Activated CD4-positive, alpha-beta T cell treated with anti-CD3 and anti-CD28 coated beads for 4 hours (primary cell): ENCODE measurements at places on chromosomes 5 and 9.

- no peak for DNase-seq
These were observed 62.1 kb downstream of the C9orf50 start for GRCh38 chr9:129558551-129559505.

GRCh38 chr5:173969167-173970049 lies 19.6 kb upstream of the C5orf47 start:
- no peak for DNase-seq

DNA sequence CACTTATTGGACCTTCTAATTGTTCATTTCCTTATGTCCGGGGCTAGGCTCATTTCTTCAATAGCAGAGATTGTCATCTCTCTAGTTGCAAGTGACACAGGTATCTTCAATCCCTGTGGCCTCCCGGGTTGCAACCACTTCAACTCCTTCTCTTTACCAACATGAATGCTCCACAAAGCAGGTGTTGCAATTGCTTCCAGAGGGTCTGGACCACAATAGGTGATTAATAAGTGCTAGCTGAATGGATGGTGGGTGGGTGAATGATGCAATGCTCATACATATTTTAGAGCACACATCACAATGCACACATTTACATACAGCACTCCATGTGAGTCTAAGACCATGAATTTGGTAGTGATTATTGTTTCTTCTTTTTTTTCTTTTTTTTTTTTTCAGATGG lies 2.6 kb downstream of the CEMIP2 start:
- DNase-seq, result peak; percentile 23

GRCh38 chr9:113155911-113156588 lies 5.2 kb downstream of the SLC31A2 start:
- peak; percentile 25 for DNase-seq

GRCh38 chr5:139961435-139962157 lies 81.5 kb downstream of the NRG2 start:
- no peak for DNase-seq

DNA sequence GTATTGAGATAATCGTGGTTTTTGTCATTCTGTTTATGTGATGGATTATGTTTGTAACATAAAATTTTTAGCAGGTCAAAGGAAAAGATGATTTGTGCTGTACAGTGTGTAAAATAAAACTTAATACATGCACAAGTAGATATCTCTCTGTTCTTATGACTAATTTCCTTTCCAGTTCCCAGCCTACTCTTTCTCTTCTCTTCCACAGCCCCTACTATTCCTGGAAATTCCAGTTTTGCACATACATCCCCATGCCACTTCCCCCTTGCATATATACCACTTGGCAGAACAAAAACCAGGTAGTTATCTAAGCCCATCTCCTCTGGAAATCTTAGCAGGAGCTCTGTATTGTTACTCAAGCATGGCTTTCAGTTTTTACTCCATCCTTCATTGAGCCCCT lies 20.2 kb downstream of the TEK start:
- DNase-seq, result no peak

DNA sequence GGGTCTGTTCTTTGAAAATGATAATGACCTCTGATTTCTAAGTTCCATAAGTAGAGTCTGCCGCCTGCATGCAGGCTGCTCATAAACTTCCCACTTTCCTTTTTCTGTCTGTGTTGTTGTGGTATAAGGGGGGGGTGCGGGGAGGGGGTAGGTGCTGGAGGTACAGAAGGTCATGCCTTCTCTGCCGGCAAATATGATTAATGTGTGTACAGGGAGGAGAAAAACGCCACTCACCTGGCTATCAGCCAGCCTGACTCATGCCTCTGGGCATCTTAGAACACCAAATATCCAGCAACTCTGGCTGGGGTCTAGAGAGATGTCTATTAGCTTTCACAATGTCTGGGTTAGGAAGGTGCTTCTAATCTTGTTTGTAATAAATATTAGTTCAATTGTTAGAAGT lies 128.3 kb downstream of the EFNA5 start:
- no peak for DNase-seq

- no peak for DNase-seq
These were observed 198.6 kb downstream of the TLE1 start for GRCh38 chr9:81490605-81491331.

- no peak for DNase-seq
These were observed 98.6 kb downstream of the GNAQ start for GRCh38 chr9:77933019-77933418.

DNA sequence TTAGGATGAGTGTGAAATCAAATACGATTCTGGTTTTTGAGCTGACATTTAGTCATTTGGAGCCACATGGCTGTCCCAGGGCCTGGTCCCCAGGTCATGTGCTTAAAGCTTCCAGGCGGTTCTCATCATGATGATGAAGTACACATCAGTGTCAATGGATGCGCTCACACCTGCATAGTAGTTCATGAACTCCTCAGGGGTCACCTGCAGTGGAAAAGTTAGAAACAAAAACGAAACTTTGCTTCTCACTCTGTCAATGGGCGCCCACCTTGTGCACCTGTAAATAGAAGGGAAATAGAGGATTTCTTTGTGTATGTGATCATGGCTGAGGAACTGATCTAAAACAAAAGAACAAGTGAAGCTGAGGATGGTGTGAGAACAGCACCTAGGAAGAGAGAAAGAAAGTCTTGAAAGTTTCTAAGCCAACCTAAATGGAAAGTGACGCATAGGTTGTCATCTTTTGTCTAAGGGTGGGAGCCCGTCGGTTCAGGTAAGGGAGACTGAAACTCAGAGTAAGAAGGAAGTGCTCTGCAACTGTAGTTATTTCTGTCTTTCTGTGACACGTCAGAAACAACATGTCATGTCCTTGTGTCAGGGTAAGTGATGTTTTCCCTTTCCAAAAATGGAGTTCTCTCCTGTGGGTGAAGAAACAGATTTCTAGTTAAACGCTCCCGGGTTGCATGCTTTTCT lies 33.8 kb downstream of the CAPSL start:
- DNase-seq, result no peak

DNA sequence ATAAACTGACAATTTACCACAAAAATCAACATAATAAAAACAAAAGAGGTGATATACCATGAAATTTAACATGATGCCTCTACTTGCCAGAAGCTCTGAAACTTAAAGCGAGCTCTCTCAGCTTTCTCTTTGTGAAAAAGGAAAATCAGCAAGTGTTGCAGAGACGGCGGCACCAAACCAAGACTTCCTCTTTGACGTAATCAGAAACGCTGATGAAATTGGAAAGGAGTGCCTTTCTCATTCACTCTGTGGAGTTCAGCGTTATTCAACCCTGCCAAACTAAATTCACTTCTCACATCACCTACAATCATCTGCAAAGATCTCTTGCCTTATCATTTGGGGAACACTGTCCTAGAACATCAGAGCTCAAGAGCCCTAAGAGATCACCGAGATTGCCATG lies 32.2 kb downstream of the ANXA6 start:
- DNase-seq, result no peak

DNA sequence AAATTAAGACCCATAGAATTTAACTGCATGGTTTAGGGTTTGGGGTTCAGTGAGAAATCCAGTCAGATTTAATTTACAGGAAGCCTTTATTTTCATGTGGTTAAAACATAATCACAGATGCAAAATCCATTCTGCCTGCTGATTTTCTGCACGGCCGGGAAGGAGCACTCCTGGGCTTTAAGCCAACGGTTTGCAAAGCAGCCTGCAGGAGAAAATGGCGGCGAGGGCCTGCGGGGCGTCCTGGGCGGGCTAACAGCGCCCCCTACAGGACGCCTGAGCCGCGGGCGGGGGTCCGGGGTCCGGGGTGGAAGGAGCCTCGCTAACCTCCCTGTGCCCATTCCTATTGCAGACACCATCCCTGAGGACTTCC lies 47.6 kb downstream of the THBS4 start:
- peak; percentile 45 for DNase-seq

DNA sequence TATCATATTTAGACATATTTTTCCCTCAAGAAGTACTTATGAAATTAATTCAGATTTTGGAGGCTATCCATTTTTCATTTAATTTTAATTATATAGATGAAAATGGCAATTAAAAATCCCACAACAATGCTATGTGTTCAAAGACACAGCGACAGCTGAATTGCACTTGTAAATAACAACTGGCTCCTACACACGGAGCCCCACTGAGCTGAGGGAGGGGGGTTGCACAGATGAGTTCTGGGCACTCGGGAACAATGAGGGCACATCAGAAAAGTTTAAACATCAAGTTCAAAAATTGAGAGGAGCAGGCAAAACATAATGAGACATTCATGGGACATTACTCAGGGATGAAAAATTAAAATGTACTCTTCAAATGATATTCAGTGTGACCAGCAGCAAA lies 104.9 kb downstream of the MARCHF3 start:
- no peak for DNase-seq

DNA sequence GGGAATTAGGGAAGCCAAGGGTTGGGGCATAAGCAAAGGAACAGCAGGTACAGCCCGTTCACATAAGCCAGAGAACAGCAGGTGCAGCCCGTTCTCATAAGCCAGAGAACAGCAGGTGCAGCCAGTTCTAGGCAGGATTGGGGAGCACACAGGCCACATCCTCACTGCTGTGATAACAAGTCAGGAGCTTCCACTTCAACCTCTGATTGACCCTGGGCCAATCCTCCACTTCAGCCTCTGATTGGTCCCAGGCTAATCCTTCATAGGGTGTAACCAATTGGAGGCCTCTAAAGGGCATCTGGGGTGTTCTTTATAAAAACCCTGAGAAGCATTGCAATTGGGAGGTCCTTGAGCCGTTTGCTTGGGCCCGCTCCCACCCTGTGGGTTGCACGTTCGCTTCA lies 27.5 kb downstream of the CEL start:
- no peak for DNase-seq

DNA sequence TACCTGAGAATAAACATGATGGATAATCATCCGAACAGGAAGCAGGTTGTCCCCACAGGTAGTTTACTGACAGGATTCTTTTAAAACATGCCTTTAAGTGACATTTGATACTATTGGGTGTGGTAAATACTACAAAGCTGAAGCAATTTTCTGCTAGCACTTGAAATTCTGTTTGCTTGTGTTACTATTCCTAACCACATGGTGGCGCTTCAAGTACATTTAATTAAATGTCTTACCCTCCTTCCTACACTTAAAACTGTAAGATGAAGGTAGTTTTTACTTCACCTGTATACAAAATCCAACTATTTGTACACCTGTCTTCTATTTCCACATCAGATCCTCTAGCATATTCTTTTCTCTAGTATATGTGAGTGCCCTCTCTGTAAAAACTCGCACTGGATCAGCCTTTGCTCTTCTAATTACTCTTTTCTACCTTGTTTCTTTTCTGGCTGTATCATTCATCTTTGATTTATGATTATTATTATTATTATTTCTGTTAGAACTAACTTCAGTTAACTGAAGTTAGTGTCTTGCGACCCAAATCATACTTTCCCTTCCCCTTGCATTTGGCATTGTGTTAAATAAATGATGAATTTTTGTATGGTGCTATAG lies 18.4 kb downstream of the SLC25A46 start:
- DNase-seq, result no peak

GRCh38 chr9:131119600-131119999 lies 5.8 kb upstream of the NUP214 start:
- no peak for DNase-seq

DNA sequence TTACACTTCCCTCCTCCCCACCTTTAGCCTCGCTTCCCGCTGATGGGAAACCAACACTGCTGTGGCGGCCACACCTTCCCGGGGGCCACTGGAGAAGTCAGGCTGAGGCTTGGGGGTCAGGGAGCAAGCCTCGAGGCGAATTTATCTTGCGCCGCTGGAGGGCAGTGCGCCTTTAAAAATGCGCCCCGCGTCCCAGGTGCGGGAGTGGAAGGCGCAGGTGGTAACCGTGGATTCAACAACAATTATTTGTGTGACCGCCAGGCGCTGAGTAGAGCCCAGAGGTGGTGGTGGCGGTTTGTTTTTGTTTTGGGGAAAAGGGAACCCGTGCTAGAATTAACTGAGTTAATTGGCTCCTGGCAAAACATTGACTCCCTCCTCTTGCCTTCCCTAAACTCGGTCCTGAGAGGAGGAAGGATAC lies 1.1 kb downstream of the CFAP77 start:
- peak; percentile 62 for DNase-seq
